NCI-H526 treated with DMSO at 0.1 percent for 48 hours (cell line): ENCODE measurements at places on chromosomes 7 and 10.

- DNase-seq = no peak
Observed at GRCh38 chr7:1950452-1951158, 280.5 kb downstream of the ELFN1 start.

GRCh38 chr7:29147821-29148220 is 1.5 kb upstream of the CPVL start:
- no peak for DNase-seq

GRCh38 chr7:109256762-109257560 is 687.3 kb downstream of the DNAJB9 start:
- no peak for DNase-seq

- DNase-seq = no peak
Observed at GRCh38 chr10:100747456-100748230, 2.3 kb downstream of the PAX2 start.

DNA sequence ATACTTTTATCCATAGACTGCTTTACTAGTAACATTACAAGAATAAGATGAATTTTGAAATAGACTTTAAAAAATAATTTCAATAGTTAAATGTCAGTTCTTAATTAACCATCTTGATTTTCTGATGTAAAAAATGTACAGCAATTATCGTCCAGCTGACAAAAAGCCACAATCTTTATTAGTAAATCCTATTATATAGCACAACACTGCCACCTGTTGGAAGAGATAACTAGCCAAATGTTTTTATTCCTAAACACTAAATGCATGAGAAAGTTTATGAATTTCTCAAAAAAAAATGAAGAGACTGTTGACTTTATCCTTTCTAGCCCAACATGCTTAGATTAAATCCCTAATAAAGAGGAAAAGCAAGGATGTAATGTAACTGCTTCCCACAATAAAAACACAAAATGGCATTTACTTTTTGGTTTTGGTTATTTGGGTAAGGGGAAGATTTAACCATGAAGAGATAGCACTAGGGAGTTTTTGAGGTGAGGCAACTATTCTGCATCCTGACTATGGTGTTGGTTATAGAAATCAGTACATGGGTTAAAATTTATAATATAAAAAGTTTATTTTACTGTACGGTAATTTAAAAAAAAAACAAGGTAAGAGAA is 8.0 kb downstream of the COA1 start:
- peak; percentile 25 for DNase-seq

GRCh38 chr7:124388751-124389150 is 355.9 kb upstream of the TMEM229A start:
- DNase-seq = no peak

- no peak for DNase-seq
Observed at GRCh38 chr10:111113238-111113960, 36.6 kb downstream of the ADRA2A start.

- no peak for DNase-seq
Observed at GRCh38 chr10:113449006-113449695, 103.7 kb upstream of the HABP2 start.

- no peak for DNase-seq
Observed at GRCh38 chr7:16559497-16560179, 33.0 kb downstream of the LRRC72 start.

DNA sequence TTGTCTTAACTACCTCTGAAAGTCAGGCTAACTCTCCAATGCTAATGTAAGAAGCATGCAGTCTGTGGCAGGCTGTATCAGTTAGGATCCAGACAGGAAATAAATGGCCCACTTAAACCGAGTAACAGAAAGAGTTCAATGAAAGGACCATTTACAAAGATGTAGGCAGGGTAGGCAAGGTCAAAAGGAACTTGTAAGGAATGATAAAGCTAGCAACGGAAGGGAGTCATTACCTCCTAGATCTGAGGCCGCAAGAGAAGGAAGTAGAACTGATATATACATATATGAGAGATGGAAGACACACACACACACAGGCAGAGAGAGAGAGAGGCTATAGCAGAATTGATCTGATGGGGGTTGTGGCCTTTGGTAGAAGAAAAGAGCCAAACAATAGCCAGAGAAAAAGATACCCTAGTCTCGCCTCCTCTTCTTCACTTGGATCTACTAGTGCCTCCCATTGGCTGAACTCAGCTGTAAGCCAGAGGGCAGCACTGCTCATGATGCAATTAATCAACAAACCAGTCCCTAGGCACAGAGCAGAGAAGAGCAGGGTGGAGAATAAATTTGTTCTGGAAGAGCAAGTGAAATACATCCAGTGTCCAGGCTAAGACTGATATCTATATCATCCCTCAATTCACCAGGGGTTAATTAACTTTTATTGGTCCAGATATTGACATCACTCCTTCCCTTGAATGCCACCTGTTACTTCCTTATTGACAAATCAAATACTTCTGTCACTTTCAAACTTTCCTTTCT is 91.2 kb downstream of the LSMEM1 start:
- peak; percentile 33 for DNase-seq

- DNase-seq = no peak
Observed at GRCh38 chr10:67670401-67670800, 25.6 kb downstream of the CTNNA3 start.

GRCh38 chr10:125084614-125085257 is 75.6 kb downstream of the CTBP2 start:
- DNase-seq = no peak

DNA sequence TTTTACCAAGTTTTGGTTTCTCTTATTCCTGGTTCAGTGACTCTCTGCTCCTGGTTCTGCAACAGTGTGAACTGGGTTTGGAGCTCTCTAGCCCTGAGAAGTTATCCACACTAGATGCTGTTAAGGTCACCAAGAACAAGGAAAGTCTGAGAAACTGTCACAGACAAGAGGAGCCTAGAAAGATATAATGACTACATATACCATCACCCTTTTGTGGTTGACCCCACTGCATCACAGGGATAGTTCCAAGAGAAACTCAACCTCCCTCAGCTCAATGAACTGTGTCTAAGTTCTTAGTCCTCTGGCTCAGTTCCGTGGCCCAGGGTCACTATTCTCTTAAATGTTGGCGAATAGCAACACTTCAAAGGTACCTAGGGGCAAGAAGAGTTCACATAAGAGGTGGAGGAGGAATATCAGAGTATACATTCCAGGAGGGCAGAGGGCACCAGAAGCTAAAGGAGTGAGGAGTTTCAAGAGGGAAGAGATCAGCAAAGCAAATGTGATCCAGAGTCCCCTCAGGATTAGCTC is 171.5 kb downstream of the BUB3 start:
- no peak for DNase-seq

GRCh38 chr10:26715137-26715487 is 17.6 kb downstream of the PDSS1 start:
- no peak for DNase-seq

GRCh38 chr10:116112232-116113231 is 160.5 kb downstream of the GFRA1 start:
- no peak for DNase-seq

DNA sequence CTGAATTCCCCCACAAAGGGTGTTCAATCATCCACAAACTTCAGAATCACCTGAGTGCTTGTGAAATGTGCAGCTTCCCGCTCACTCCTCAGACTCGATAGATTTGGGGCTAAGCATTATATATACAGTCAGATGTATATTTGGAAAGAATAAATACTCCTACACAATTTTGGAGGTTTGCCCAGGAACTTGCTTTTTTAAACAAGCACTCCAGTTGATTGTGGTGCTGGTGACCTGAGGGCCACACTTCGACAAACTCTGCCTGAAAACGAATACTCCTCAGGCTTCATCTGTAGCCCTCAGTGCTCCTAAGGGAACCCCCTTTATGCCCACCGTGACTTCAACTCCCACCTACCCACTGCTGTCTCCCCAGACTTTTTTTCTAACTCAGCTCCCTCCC is 211.6 kb downstream of the INHBA start:
- DNase-seq = no peak

- DNase-seq = no peak
Observed at GRCh38 chr7:55150709-55151451, 132.1 kb downstream of the EGFR start.

DNA sequence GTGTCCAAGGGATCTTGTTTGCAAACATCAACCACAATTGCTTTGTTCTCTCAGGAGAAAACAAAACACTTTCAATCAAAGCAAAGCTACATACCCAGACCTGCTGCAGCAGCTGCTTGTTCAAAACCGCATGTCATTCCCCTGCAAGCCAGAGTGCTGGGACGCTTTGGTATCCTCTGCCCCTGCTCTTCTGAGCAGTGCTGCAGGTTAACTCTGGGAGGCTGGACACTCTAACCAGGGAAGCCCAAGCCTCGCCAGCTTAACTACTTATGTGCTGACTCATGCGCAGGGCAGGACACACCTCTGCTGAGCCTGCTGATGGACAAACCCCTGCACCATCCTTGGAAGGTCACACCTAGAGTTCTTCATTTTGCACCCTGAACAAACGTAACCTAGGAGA is 28.2 kb upstream of the ASAH2 start:
- no peak for DNase-seq
